GM19239 (cell line): ENCODE measurements at places on chromosomes 5 and 9.

- DNase-seq = no peak
These were observed 37.4 kb downstream of the CTSL start for GRCh38 chr9:87763286-87763685.

GRCh38 chr9:13718539-13718938, 439.0 kb upstream of the MPDZ start:
- DNase-seq = no peak

DNA sequence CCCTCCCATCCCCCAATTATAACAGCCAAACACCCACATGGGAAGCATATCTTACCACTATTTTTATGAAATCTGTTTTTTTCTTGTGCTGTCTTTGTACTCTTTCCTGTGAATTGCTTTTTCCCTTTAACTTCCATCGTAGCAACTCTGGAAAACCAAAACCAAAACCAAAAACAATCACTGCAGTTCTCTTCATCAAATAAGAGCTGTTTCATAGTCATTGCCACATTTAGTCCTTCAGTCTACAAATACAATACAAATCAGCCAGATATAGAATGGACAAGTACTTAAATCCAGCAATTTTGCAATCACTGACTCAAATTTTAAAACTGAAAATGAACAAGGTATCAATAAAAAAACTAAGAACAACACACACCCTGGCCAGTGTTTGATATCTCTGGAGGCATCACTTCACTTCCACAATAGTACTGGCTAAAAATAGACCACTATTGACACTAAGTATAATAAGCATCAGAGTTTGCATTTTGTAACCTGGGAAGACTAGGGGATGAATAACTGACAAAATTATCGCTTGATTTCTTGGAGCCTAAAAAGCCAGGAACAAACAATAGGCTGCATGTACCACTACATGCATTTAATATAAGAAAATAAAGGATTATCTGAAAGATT, 5.4 kb downstream of the PUM3 start:
- no peak for DNase-seq

- no peak for DNase-seq
These were observed 129.4 kb downstream of the AOPEP start for GRCh38 chr9:94855903-94856302.

DNA sequence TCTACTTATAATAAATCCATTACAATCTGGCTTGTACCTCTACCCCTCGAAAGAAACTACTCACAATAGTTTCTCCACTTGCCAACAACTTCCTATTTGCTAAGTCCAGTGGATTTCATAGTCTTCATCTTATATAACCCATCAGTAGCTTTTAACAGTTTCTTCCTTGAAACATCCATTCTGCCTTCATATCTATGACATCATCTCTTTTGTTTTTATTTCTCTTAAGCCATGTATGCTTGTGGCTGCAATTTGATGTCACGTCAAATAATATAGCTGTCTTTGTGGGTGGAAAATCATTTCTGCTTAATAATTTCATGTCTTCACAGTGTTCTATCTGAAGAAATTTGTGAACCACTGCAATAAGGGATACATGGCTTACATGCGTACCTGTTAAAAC, 77.5 kb upstream of the GRHPR start:
- DNase-seq = no peak

GRCh38 chr5:1654786-1655495, 131.2 kb upstream of the LPCAT1 start:
- no peak for DNase-seq

DNA sequence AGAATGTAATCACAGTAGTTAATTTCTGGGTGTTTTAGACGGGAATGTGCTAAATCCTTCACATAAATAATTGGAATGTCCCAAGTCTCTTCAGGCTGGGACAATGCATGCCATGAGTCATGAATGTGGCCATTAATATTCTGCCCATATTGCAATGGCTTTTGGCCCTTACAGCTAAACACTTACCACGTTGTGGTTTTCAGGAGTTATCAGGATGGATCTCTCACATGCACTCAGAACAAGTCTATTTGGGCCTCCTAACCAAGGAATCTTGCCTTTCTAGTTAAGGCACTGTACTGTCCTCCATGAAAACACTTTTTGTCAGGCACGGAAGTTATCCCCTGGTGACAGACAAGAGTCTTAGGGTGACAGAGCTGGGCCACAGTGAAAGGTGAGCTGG, 32.7 kb downstream of the PKD2L2 start:
- DNase-seq = no peak

DNA sequence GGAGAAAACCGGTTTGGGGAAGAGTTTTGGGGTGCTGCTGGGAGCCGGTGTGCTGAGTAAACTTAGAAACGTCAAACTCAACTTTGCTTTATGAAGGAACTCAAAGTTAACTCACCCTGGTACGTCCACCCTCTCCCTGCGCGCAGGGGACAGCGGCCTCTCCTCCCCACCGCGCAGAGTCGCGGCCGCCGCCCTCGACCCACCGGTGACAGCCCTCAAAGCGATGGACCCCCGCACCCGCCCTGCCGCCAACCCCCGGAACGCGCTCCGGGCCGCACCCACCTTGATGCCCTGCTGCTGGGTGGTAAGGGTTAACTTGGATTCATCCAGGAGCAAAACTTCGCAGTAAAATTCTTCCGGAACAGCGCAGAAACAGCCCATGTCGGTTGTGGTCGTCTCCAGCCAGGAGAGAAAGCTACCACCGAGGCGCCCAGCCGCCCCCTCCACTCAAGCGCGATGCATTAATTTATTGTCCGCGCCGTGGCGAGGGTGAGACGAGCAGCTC, 366 bp downstream of the EPB41L4A start:
- no peak for DNase-seq

DNA sequence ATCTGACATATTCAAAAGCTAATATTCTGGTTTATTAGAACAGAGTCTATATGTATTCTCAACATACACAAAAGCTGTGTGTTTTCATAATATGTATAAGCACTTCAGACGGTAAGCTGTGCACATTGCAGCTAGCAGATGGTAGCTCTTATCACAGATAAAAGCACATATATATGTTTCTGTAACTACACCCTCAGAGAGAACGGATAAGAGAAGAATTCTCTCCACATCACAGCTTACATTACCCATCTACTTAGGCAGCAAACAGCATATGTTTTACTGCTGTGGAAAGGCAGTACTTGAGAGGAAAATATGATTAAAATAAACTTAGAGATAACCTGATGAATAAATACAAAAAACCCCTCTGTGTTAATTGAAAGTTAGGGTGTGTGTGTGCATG, 450.9 kb upstream of the ZNF608 start:
- DNase-seq = no peak

- no peak for DNase-seq
These were observed 59.2 kb downstream of the COL5A1 start for GRCh38 chr9:134700636-134701350.

- DNase-seq = no peak
These were observed 341.8 kb downstream of the MAN2A1 start for GRCh38 chr5:110031402-110032140.

GRCh38 chr5:113189291-113189690, 212.7 kb downstream of the DCP2 start:
- no peak for DNase-seq

DNA sequence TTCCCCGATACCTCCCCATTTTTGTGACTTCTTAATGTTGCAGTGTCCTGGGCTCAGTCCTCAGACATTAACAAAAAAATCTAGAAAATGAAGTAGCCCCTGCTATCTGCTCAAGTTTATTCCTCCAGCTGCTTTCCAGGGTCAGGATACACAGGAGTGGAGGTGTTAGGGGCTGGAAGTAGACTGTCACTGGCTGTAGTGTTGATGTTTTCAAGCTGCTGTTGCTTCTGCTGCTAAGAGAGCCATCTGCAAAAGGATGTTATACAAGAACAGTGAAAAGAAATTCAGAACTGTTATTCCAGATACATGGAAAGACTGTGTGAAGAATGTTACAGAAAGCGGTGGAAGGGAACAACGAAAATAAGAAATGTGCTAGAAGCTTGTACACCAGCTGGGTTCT, 10.7 kb downstream of the CD14 start:
- no peak for DNase-seq
